ENCODE measurements at places on chromosomes 5 and 9.

DNA sequence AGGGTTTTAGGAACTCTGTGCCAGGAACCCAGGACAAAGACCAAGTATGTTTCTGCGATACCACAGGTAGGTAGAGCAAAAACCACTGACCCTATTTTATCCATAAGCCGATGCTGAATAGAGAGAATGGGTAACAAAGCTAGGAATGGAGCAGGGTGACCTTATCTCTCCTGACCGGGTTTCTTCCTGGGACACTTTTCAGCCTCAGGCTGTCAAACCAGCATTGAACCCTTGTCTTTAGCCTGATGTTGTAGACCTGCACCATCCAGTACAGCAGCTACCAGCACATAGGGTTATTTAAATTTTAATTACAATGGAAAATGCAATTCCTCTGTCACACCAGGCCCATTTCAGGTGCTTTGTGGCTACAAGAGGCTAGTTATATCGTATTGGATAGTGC lies 43.1 kb upstream of the DMRT3 start:
- no peak for DNase-seq

- no peak for DNase-seq
These were observed 130.7 kb downstream of the EDIL3 start for GRCh38 chr5:84253946-84254345.

DNA sequence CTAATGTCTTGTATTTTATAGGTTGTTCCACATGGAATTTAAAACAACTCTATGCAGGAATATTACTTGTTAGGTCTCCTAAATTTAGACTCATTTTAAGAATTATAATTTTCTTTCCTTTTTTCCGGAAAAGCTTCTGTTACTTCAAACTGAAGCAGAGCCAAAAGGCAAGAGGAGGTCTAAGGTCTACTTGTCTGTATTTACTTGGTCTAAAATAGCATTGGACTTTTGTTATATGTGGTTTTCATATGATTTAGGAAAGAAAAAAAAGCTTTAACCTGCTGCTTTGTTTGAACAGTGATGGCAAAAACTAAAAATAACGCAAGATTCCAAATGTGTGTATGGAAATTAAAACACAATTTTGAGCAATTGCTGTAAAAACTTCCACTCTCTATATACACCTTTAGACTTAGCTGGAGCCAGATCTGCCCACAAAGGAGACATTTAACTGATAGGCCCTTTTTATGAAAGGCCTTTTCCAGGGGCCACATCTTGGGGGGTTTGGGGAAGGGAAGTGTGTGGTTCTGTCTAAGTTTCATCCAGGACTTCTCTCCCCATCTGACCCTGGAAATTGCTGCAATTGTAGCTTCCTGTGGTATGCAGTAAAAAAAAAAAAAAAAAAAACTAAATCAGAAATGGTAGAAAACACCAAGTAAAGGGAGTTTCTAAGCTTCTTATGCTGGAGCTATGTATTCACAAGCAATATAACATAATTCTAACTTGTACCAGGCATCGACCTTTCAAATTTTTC lies 307.7 kb upstream of the MEF2C start:
- no peak for DNase-seq

GRCh38 chr5:10624206-10624605 lies 60.3 kb downstream of the ANKRD33B start:
- DNase-seq: no peak

GRCh38 chr9:131943351-131943841 lies 136.3 kb downstream of the MED27 start:
- DNase-seq: no peak

GRCh38 chr9:114025196-114025753 lies 52.8 kb downstream of the AMBP start:
- no peak for DNase-seq

- no peak for DNase-seq
These were observed 98.4 kb downstream of the ADRB2 start for GRCh38 chr5:148924817-148925216.

DNA sequence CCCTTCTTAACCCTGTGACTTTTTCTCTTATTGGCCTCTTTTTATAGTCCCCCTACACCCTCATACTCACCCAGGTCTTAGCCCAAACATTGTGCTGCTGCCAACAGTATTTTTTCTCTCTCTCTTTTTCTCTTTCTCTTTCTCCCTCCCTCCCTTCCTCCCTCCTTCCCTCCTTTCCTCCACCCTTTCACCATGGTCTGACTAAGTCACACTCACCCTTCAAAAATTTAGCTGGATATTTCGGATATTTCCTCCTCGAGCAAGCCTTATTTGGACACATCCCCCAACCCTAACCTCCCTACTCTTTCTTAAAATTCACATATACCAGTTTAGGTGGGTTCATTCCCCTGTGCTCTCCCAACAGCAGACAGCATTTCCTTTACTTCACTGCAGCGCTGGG lies 64.7 kb downstream of the FGF1 start:
- DNase-seq: no peak

DNA sequence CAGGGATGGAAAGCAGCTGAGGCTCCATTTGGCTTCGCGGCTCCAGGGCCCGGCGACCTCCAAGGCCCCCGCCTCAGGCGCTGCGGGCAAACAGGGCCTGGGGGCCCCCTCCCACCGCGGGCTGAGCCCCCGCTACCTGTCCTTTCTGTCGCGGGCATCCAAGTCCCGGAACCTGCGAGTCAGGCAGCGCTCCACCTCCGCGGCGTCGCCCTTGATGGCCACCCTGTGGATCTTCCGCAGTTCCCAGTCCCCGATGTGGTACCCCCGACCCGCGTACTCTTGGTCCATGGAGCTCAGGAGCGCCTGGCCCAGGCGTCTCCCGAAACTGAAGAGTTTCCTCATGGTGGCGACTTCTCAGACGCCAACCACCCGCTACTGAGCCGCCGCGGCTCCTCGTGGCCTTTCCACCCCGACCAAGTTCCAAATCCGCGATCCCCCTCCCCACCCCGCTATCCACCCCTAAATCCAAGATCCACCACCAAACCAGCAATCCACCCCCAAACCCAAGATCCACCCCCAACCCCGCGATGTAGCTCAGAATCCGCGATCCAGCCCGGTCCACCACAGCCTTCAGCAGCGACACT lies 86.5 kb upstream of the CCDC180 start:
- no peak for DNase-seq

- no peak for DNase-seq
These were observed 536.5 kb upstream of the CDH10 start for GRCh38 chr5:25181249-25181648.

- no peak for DNase-seq
These were observed 152.5 kb upstream of the ZNF366 start for GRCh38 chr5:72659726-72660125.

DNA sequence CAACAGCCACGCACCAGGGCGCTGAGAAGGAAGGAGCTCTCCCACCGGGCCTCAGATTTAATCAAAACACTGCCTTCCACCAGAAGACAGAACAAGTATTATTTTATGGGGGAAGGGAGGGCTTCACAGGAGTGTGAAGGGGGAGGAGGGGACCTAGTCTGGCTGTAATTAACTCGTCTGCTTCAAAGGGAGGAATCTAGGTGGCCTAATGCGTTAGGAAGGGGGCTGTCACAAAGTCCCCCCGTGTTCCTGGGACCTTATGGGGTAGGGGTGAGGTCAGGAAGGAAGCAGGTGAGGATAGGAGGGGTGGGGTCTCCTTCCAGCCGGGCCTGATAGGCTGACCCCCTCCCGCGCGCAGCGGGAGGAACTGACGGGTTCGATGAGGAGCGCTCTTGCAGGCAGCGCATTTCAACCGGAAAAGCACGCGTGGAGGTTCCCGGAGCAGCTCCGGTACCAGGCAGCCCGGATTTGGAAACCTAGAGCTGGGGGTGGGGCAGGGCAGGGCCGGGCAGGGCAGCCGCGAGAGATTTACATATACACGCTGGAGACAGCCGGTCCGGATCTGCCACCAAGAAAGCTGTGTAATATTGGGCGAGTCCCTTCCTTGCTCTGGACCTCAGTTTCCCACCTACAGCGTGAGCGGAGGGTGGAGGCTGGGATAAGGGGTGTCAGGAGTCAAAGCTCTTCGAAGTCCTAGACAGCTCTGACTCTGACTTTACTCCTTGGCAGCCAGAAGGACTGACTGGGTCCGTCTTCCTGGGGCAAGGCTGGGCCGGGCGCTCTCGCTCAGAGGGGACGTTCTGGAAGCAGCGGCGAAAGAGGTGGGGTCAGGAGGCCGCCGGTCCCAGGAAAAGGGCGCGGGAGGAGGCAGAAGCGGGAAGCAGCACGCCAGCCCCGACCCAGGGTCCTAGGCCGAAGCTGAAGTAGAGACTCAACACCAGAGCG lies 1.8 kb downstream of the SHB start:
- DNase-seq: no peak
